HuH-7.5 (cell line): ENCODE measurements at places on chromosomes 1 and 21.

GRCh38 chr1:26203642-26204318 lies 13.4 kb downstream of the CATSPER4 start:
- no peak for DNase-seq

- DNase-seq, result no peak
These were observed 372.2 kb downstream of the MRPL39 start for GRCh38 chr21:25234857-25235801.

GRCh38 chr1:117613969-117614729 lies 8.3 kb downstream of the TENT5C start:
- DNase-seq, result no peak

- DNase-seq, result no peak
These were observed 214.1 kb downstream of the USH2A start for GRCh38 chr1:216209125-216209524.

DNA sequence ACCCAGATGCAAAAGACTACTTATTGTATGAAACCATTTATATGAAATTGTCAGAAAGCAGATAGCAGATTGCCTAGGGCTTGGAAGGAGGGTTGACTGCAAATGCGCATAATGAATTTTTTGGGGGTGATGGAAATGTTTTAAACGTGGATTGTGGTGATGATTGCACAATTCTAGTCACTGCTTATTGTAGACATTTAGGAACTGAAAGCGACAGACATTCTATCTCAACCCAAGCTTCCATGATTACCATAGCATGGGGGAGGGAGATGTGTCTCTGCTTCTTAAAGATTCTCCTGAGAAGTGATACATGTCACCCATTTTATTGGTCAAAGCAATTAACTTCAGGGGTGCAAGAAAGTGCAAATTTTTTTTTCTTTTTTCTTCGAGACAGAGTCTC lies 2.8 kb upstream of the MTF2 start:
- DNase-seq, result no peak

DNA sequence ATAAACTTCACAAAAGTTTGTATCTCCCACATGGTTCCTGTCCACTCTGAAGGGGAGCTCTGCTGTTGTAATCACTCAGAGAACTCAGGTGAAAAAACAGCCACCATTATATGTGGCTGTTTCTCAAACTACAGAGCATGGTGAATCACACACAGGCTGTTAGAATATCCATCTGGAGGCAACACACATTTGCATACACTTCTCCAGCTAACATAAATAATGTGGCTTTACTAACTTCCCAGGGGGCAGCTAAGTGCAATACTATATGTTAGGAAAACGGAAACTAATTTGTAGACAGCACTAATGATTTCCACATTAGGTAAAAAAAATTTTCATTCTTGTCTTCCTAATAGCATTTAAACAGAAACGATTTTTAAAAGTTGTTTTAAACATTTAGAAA lies 49.3 kb downstream of the PTGFR start:
- DNase-seq, result no peak

DNA sequence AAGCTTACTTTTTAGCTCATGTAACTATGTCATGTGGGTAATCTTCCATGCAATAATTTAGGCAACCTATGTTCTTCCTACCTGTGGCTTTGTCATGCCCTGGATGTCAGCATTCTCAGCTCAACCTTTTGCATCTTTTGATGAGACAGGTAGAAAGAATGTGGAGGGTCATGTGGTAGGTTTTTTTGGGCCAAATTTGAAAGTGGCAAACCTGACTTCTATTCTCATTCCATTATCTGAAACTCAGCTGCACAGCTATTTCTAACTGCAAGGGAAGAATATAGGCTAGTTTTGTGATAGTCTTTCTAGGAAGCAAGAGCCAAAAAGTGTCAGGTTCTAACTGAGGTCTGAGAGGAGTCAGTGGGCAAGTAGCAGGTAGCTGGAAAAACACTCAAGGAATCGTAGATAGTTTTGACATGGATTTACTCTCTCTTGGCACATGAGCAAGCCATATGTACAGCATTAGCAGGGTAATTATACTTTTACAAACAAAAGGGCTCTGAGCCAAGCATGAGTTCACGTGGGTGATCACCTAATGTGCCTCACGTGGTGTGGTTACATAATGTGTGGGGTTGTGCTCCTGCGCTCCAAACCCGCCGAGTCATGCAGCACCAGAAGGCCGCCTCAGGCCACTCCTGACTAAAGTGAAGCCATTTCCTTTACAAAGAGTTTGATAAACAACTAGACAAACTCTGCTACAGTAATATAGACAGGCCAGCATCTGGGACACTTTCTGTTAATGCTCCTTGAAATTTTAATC lies 1013.8 kb downstream of the PLA2G4A start:
- no peak for DNase-seq

DNA sequence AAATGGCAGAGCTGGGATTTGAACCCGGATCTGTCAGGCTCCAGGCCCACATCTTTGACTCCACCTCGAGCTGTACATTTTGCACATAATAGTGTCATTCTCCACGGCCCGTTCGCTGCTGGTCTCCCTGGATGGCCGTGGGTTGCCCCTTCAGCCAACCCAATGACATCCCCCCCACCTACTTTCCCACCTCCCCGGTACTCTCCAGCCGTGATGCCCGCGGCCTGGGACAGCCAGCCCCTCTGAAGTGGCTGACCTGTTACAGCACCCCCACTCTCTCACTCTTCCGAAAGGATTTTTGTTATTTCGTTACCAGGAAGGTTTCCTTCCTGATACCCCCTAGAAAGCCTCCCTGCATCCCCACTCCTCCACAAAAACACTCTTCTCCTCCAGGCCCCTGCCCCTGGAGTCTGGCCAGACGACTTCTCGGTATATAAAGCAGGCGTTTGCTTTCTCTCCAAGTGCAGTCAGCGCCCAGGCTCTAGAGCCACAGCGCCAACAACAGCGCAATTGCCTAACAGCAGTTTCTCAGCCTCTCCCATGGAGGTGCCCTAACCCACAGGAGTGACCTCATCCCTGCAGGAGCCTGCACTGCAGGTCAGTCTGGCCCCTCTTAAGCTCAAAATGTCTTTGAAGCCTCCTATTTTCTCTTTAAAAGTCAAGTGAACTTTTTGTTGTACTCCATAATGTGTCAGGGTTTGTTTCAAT lies 14.5 kb upstream of the GJB5 start:
- DNase-seq, result no peak

DNA sequence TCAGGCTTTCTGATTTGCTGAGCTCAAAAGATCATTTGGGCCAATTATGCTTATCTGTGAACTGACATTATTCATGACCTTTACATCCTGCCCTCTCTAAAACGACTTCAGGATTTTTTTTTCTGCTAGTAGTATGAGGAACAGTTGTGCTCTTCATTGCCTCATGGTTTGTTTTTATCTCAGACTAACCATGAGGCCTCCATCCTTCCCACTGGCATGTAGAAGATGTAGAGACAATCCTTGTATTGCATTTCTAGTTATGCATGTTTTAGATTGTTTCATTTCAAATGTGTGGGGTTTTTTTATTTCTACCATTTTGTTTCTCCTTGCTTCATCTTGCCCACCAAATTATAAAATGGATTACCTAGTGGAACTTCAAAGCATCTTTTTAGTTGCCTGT lies 82.8 kb upstream of the C1orf87 start:
- no peak for DNase-seq

DNA sequence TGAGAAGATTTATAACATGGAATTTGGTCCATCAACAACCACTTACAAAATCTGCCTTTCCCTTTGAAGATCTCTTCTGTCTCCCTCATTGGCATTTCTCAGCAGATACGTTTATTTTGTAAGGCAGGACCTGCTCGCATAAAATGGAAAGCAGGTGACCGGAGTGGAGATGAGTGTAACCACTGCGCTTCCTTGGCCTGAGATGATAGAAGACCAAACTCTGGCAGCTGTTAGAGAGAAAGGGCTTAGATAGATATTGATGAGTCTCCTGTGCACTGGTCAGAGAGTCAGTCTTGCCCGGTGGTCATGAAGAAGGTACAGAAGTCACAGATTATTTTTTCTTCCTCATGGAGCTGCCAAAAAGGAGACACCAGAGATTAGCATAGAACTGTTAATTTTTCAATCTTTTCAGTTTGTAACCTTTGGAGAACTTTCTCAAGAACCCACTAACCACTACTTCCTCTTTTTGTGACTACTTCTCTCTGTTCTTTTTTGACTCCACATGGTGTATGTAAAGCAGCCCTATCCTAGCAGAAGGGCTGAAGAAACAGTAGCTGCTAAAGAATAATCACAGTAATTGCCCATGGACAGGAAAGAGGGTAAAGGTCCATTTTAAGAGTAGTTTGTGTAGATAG lies 47.6 kb downstream of the FCRL3 start:
- DNase-seq, result no peak

DNA sequence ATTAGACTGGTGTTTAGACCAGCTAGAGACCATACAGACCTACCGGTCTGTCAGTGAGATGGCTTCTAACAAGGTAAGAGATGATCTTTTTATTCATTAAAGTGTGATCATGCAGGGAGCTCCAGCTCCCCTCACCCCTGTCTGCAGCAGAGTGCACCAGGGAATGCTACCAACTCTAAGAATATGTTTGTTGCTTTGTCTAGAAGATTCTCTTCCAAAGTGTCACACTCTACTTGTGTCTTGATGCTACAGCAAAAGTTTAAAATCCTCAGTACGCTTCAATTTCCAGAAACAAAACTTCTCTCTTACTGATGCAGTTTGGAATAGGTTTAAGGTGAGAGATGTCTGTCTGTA lies 201.4 kb upstream of the SGIP1 start:
- DNase-seq, result no peak

GRCh38 chr1:29575277-29575676 lies 339.0 kb downstream of the PTPRU start:
- no peak for DNase-seq

GRCh38 chr1:159946242-159947187 lies 1.1 kb upstream of the IGSF9 start:
- no peak for DNase-seq

- DNase-seq, result no peak
These were observed 55.5 kb downstream of the TLR5 start for GRCh38 chr1:223087291-223088255.

- no peak for DNase-seq
These were observed 94.5 kb downstream of the PTPRU start for GRCh38 chr1:29330856-29331255.

DNA sequence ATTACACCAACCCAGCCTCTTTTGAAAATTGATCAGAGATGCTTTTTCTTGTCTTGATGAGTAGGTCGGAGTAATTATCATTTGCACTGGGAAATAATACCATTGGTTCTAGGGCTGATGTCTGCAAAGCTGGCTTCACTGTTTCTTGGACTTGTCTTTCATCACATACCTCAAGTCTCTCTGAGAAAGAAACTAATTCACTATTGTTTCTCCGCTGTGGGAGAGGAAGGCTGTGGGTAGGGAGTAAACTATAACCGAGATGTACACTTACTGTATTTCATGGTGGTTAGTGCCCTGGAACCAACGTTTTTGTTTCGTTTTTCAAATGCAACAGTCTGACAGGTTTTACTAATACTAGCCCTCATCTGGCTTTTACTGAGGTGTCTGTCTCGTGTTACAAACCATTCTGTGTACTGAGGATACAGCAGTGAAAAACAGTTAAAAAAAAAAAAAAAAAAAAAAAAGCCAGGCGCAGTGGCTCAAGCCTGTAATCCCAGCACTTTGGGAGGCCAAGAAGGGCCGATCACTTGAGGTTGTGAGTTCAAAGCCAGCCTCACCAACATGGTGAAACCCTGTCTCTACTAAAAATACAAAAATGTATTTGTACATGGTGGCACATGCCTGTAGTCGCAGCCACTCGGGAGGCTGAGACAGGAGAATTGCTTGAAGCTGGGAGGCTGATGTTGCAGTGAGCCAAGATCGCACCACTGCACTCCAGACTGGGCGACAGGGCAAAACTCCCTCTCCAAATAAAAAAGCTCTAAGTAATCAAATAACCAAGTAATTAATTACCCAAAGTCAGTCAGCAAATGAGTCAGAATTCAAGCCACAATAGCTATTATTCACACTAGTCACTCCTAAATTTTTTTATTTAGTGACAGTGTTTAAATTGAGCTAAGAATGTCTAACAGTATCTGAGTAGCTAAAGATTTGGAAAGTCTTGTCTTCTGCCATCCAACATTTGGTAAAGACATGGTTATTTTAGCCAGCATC lies 23.3 kb downstream of the TOMM20 start:
- DNase-seq, result no peak

GRCh38 chr21:38561613-38562581 lies 63.6 kb upstream of the ERG start:
- DNase-seq, result no peak

DNA sequence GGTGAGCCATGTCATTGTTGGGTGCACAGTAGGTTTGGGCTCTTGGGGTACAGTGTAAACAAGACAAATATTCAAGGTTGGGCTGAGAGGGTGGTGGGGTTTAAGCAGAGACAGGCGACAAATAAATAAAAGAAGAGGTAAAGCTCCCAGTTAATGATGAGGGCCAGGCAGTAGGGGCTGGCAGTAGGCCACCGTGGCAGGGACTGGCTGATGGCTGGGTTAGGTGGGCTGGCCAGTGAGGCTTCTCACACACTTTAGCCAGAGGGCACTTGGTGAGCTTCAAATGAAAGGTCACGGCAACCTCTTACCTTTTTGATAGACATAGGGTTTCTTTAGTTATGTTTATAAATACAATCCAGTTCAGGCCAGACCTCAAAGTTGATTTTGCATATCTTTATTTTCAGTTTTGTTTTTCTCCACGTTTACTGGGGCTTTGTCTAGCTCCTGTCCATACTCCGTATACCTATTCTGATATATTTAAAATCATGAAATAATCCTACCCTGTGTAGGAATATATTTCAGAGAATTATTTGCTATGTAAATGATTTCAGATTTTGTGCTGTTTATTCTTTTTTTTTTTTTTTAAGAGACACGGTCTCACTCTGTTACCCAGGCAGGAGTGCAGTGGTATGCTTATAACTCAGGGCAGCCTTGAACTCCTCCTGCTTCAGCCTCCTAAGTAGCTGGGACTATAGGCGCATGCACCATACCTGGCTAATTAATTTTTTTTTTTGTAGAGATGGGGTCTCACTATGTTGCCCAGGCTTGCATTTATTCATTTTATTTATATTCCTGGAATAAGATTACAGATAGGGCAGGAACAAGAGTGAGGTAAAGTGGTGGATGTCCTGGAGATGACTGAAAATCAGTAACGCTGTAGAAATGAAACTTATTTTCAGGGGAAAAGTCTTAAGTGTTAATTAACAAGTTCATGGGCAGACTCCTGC lies 122.7 kb downstream of the RYR2 start:
- DNase-seq, result no peak

GRCh38 chr1:245537992-245538391 lies 383.2 kb downstream of the KIF26B start:
- DNase-seq, result no peak

DNA sequence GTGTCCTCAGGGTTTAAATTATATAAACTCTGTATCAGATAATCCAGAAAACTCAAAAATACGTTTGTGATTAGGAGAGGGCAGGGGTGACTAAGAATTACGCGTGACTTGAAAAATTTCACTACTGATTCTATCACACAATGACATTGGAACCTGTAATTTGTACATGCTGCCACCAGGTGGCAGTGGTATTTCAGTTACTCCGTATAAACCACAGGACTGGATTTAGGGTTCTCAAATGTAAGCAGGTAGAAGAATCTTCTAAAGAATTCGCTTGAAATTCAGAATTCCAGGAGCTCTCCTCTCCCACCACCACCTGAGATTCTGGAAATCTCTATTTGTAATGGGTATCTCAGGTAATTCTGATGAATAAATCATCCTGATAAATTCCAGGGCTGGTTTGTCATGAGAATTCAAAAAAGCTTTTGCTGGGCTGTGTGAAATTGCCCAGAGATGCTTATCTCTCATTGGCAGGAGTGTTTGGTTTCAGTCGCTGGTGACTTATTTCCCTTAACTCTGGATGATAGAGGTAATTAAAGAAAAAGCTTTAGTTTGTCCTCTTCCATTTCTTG lies 1.7 kb upstream of the KRTAP7-1 start:
- no peak for DNase-seq

GRCh38 chr1:53556657-53557227 lies 97.5 kb downstream of the DMRTB1 start:
- no peak for DNase-seq
